ENCODE measurements at places on chromosomes 1 and 21.

- no peaks in the 10 kb centered on the region for H3K36me3 ChIP-seq
- H3K4me1 ChIP-seq, result no peaks in the 10 kb centered on the region
- H3K27ac ChIP-seq, result no peak overlapping the region
These were observed 45.5 kb downstream of the MRPL37 start for GRCh38 chr1:54245501-54245900.

GRCh38 chr1:52613636-52614373 is 11.6 kb downstream of the GPX7 start:
- no peak for ATAC-seq
- H3K27me3 ChIP-seq, result no peaks in the 10 kb centered on the region
- H3K4me3 ChIP-seq, result no peak overlapping the region
- H3K36me3 ChIP-seq, result peaks cover 14% of the 10 kb centered on the region

- H3K4me1 ChIP-seq, result peaks cover 87% of the 10 kb centered on the region
- no peak for ATAC-seq
- peak overlapping the region; percentile 12 for H3K27ac ChIP-seq
- peaks cover 8% of the 10 kb centered on the region for H3K27me3 ChIP-seq
- no peaks in the 10 kb centered on the region for H3K36me3 ChIP-seq
These were observed 15.0 kb downstream of the NES start for GRCh38 chr1:156662005-156662799.

DNA sequence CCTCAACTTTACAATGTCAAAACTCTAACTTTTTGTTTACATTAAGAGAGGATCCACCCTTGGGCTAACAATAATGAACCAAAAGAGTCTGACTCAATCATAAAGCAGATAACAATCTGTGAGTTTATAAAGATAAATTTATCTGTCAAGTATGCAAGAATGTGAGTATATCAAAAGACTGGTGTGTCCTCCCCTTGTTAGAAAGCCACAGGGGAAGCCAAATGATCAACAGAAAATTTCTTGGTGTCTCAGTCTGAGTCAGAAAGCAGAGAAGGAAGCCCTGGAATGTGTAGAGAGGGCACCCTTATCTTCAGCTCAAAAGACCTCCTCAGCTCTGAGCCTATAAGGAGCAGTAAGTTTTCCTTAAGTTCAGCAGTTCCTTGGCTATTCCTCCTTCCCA is 13.9 kb upstream of the PDIK1L start:
- no peaks in the 10 kb centered on the region for H3K36me3 ChIP-seq
- no peak for ATAC-seq
- H3K4me3 ChIP-seq, result no peak overlapping the region
- H3K4me1 ChIP-seq, result no peaks in the 10 kb centered on the region
- no peak overlapping the region for H3K27ac ChIP-seq

DNA sequence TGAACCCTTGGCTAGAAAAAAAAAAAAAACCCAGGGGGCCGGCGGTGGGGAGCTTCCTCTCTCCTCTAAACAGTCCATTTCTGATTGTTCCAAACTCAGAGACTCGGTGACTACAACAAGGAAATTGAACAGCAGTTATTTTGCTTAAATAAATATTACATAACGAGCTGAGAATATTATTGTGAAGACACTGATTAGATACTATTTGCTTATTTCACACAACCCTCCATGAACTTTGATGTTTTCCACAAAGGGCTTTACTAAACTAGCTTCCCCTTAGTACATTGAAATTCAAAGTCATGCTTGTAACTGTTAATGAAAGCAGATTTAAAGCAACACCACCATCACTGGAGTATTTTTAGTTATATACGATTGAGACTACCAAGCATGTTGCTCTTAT is at the start of gene CFHR5:
Gene CFHR5 (plus strand): TSS at position 279 of the 400 bp plus-strand sequence. CDS start 109 bp downstream, at position 388.
- no peak within 1 kb of the TSS for H3K4me3 ChIP-seq
- no peaks in the 10 kb centered on the region for H3K36me3 ChIP-seq
- no peaks in the 10 kb centered on the region for H3K4me1 ChIP-seq
- no peak within 1 kb of the TSS for H3K27ac ChIP-seq
- no peak for ATAC-seq

GRCh38 chr21:46092026-46092764 is 5.7 kb upstream of the COL6A2 start:
- no peaks in the 10 kb centered on the region for H3K4me1 ChIP-seq
- H3K27ac ChIP-seq, result no peak overlapping the region
- peaks cover 17% of the 10 kb centered on the region for H3K27me3 ChIP-seq

- H3K4me3 ChIP-seq, result no peak overlapping the region
- peaks cover 36% of the 10 kb centered on the region for H3K4me1 ChIP-seq
- H3K36me3 ChIP-seq, result no peaks in the 10 kb centered on the region
- no peak overlapping the region for H3K27ac ChIP-seq
- no peak for ATAC-seq
These were observed 32.9 kb downstream of the RAB3B start for GRCh38 chr1:51957618-51958017.

DNA sequence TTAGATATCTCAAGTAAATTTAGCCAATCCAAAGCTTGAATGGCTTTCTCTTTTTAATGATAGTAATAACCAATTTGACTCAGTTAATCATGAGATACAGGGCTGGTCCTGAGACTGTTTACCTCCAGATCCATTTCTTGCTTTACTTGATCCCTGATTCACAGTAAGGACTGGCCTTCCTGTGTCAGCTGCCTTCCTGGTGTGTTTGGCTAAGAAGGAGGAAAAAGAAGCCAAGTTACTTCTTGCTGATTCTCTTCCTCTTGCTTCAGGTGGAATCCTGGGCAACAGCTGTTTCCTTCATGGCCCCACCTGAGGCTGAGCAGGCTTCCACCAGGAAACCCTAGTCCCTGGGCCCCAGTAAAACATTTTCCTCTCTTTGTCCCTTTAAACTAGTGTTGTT is 14.6 kb upstream of the RC3H1 start:
- no peaks in the 10 kb centered on the region for H3K4me1 ChIP-seq
- ATAC-seq, result no peak
- no peaks in the 10 kb centered on the region for H3K36me3 ChIP-seq
- H3K4me3 ChIP-seq, result no peak overlapping the region

GRCh38 chr1:24015221-24016210 is 35.4 kb upstream of the SRSF10 start:
- peaks cover 6% of the 10 kb centered on the region for H3K4me1 ChIP-seq
- H3K27me3 ChIP-seq, result peaks cover 46% of the 10 kb centered on the region
- H3K36me3 ChIP-seq, result no peaks in the 10 kb centered on the region
- H3K4me3 ChIP-seq, result no peak overlapping the region

GRCh38 chr1:67939942-67940341 is 106.7 kb upstream of the GNG12 start:
- peaks cover 14% of the 10 kb centered on the region for H3K27me3 ChIP-seq
- no peaks in the 10 kb centered on the region for H3K36me3 ChIP-seq
- no peak for ATAC-seq

DNA sequence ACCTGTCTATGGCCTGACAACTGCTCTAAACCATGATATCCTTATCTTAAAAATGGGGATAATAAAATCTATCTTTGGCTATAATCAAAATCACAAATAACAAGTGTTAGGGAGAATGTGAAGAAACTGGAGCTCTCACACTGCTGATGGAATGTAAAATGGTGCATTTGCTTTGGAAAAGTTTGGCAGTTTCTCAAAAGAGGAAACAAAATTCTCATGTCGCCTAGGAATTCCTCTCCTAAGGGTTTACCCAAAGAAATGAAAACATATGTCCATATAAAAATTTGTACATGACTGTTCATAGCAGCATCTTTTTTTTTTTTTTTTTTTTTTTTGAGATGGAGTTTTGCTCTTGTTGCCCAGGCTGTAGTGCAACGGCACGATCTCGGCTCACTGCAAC is 64.3 kb downstream of the ZNF281 start:
- no peak overlapping the region for H3K27ac ChIP-seq
- peaks cover 7% of the 10 kb centered on the region for H3K4me1 ChIP-seq
- no peak for ATAC-seq
- no peaks in the 10 kb centered on the region for H3K36me3 ChIP-seq
- H3K4me3 ChIP-seq, result no peak overlapping the region
- no peaks in the 10 kb centered on the region for H3K27me3 ChIP-seq

- peak overlapping the region; percentile 26 for H3K4me3 ChIP-seq
- peaks cover 2% of the 10 kb centered on the region for H3K36me3 ChIP-seq
- peak overlapping the region; percentile 70 for H3K27ac ChIP-seq
- H3K4me1 ChIP-seq, result peaks cover 16% of the 10 kb centered on the region
These were observed 20.3 kb upstream of the C2CD2 start for GRCh38 chr21:41973861-41974751.

DNA sequence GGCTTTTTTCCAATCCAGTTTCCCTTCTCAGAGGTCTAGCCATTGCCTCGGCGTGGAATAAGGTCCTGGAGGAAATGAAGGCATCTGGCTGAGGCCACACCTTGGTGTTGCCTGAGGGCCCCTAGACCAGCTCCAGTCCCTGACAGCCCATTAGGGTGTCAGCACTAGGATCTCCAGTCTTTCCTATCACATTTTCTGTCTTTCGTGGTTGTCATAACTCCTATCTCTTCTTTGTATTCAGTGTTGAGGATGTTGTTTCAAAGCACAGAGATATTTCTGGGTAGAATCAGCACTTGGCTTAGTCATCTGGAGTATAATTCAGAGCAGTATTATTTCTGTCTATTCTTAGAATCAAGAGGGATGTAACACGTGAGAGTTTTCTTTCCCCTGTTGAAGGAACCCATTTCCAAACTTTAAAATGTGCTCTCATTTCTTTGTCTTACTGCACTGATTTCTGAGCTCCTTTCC is 844.3 kb downstream of the KCNT2 start:
- no peak overlapping the region for H3K4me3 ChIP-seq
- no peak for ATAC-seq
- H3K36me3 ChIP-seq, result no peaks in the 10 kb centered on the region
- no peaks in the 10 kb centered on the region for H3K4me1 ChIP-seq

DNA sequence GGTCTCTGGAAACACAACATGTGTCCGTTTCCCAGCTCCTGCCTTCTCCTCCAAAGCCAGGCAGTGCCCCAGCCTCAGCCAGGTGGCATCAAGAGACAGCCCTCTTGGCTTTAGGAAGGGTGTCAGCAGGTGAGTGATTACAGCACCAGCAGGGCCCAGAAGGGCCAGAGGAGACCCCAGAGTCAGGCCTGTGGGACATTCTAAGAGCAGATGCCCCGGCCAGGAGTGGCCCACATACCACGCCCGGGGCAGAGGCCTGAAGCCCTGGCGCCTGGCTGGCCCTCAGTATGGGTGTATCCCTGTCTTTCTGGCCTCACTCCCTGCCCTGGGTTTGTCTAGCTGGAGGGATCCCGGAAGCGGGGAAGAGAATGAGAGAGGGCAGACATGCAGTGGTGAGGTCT is 109.2 kb downstream of the CASZ1 start:
- peaks cover 68% of the 10 kb centered on the region for H3K4me1 ChIP-seq
- peaks cover 20% of the 10 kb centered on the region for H3K36me3 ChIP-seq
- peak overlapping the region; percentile 34 for H3K27ac ChIP-seq
- no peaks in the 10 kb centered on the region for H3K27me3 ChIP-seq

DNA sequence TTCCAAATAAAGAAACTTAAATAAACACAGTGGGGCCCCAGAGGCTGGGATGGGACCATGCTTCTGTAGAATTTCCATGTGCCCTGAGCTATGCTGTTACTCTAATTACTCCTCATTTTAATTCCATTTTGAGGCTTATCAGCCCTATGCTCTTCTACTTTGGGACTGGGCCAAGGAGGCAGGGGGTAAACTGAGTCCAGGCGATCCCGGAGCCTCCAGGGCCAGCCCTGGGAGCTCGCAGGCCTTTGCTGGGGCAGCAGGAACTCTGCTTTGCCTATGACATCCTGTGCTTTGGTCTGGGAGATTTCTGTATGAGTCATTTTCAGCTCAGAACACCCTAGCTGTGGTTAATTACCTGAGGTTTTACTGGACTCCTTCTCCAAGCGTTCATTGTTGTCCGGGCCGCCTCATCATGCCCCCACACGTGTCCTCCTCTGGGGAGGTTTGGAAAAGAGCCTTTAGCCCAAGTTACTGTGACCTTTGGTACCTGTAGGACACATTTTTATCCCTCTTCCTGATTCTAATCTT is 95.7 kb downstream of the RHOU start:
- peaks cover 35% of the 10 kb centered on the region for H3K27me3 ChIP-seq
- H3K4me1 ChIP-seq, result peaks cover 7% of the 10 kb centered on the region
- H3K4me3 ChIP-seq, result no peak overlapping the region
- no peak for ATAC-seq
- no peak overlapping the region for H3K27ac ChIP-seq

DNA sequence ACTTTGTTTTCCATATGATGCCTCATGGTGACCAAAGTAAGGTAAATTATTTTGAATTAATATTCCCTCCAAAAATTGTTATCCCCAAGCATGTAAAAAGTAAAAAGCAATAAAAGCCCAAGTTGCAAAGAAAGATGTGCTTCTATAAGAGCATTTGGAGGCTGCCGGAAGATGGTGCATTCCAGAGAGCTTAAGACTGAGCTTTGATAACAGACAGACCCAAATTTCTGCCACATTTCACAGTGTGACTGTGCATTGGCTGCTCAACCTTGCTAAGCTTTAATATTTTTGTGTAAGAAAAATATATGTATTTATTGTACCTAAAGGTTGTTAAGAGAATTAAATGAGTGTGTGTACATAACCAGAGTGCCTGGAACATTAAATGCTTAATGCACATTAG is 67.9 kb downstream of the CYYR1 start:
- no peaks in the 10 kb centered on the region for H3K36me3 ChIP-seq
- no peak overlapping the region for H3K4me3 ChIP-seq
- ATAC-seq, result no peak
- H3K27me3 ChIP-seq, result no peaks in the 10 kb centered on the region
- no peaks in the 10 kb centered on the region for H3K4me1 ChIP-seq

GRCh38 chr1:20381045-20381641 is 90.5 kb downstream of the VWA5B1 start:
- peaks cover 58% of the 10 kb centered on the region for H3K4me1 ChIP-seq
- H3K36me3 ChIP-seq, result no peaks in the 10 kb centered on the region
- H3K4me3 ChIP-seq, result no peak overlapping the region
- peak; percentile 82 for ATAC-seq

- no peak for ATAC-seq
- H3K36me3 ChIP-seq, result no peaks in the 10 kb centered on the region
- H3K4me1 ChIP-seq, result peaks cover 3% of the 10 kb centered on the region
- H3K4me3 ChIP-seq, result no peak overlapping the region
- no peak overlapping the region for H3K27ac ChIP-seq
These were observed 7.0 kb upstream of the LIN28A start for GRCh38 chr1:26403656-26404055.

GRCh38 chr1:64828829-64829228 is 84.0 kb downstream of the RAVER2 start:
- H3K4me3 ChIP-seq, result no peak overlapping the region
- peak overlapping the region; percentile 17 for H3K27ac ChIP-seq
- ATAC-seq, result peak; percentile 62
- no peaks in the 10 kb centered on the region for H3K27me3 ChIP-seq
- peaks cover 38% of the 10 kb centered on the region for H3K4me1 ChIP-seq
- peaks cover 6% of the 10 kb centered on the region for H3K36me3 ChIP-seq

GRCh38 chr1:234617131-234617985 is 7.4 kb upstream of the IRF2BP2 start:
- H3K27me3 ChIP-seq, result no peaks in the 10 kb centered on the region
- H3K4me1 ChIP-seq, result peaks cover 26% of the 10 kb centered on the region
- H3K36me3 ChIP-seq, result no peaks in the 10 kb centered on the region
- peak overlapping the region; percentile 33 for H3K27ac ChIP-seq
- no peak for ATAC-seq

- peak overlapping the region; percentile 88 for H3K27ac ChIP-seq
- H3K36me3 ChIP-seq, result no peaks in the 10 kb centered on the region
- peaks cover 32% of the 10 kb centered on the region for H3K27me3 ChIP-seq
- peaks cover 35% of the 10 kb centered on the region for H3K4me1 ChIP-seq
These were observed 2.4 kb downstream of the C2CD4D start for GRCh38 chr1:151837197-151837596.

- peaks cover 17% of the 10 kb centered on the region for H3K27me3 ChIP-seq
- no peak overlapping the region for H3K27ac ChIP-seq
- no peak overlapping the region for H3K4me3 ChIP-seq
- no peaks in the 10 kb centered on the region for H3K4me1 ChIP-seq
- no peaks in the 10 kb centered on the region for H3K36me3 ChIP-seq
These were observed 10.9 kb downstream of the ROR1 start for GRCh38 chr1:63784489-63785390.
